T-helper 2 cell treated with Interferon-gamma antibody and Interleukin-4, amounts not matched to agents 5 μg/mL and 100 μg/mL, for 36 hours (primary cell): ENCODE measurements at places on chromosomes 3 and 15.

- H3K36me3 ChIP-seq: no peaks in the 10 kb centered on the region
- H3K27ac ChIP-seq: no peak overlapping the region
- H3K27me3 ChIP-seq: peaks cover 2% of the 10 kb centered on the region
- no peak for DNase-seq
Observed at GRCh38 chr3:52036829-52037228, 19.5 kb downstream of the DUSP7 start.

DNA sequence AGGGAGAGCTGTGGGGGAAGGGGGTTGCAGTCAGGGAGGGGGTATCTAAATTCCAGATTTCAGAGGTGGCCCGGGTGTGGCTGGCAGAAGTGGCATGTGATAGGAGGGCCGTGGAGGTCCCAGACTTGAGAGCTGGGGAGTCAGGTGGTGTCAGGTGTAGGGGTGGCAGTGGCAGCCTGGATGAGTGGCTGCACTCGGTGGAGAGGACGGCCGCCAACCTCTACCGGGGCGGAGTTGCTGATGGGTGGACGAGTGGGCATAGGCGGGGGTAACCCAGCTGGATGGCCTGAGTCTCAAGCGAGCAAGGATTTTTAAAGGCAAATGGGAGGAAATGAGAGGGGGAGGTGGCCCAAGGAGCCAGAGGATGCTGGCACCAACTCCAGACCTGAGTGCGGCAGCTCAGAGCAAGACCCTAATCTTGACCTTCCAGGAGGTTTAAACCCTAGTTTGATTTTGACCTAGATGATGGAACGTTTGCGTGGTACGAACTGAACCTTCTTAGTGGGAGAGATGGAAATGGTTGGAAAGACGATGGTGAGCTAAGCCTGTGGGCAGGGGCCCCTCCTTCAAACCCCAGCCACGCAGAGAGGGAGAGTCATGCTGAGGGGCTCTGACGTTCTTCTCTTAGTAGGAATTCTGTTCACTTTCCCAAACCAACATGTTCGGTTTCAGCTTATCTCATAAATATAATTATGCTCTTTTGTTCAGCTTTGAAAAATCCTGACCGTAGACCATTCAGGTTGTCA lies 8.0 kb downstream of the TRAK1 start:
- DNase-seq: no peak
- H3K36me3 ChIP-seq: peaks cover 5% of the 10 kb centered on the region
- no peaks in the 10 kb centered on the region for H3K27me3 ChIP-seq
- peaks cover 14% of the 10 kb centered on the region for H3K4me1 ChIP-seq

DNA sequence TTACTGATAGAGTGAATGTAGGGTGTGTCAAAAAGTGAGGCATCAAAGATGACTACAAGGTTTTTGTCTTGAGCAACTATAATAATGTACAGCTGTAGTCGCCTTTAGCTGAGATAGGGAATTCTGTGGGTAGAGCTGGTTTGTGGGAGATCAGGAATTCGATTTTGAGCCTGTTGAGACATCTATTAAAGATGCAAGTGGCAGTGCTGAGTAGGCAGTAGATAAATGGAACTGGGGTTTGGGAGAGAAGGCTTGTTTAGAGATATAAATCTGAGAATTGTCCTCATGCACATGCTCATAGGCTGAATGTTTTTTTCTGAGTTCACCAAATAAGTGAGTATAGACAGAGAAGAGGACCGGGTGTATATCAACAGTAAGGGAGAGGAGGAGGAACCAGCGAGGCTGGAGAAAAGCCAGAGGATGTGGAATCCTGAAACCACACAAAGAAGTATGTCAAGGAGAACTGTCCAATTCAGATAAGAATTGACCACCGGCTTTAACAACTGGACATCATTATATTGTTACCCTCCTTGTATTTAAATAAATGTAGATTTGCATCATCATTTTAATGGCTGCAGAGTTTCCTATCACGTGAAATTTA lies 146.0 kb upstream of the TNIK start:
- H3K27me3 ChIP-seq: peaks cover 13% of the 10 kb centered on the region
- H3K27ac ChIP-seq: no peak overlapping the region
- no peak for DNase-seq
- H3K4me1 ChIP-seq: no peaks in the 10 kb centered on the region

GRCh38 chr3:32160706-32161214 lies 54.3 kb downstream of the GPD1L start:
- no peak overlapping the region for H3K4me3 ChIP-seq
- H3K27ac ChIP-seq: no peak overlapping the region
- no peaks in the 10 kb centered on the region for H3K4me1 ChIP-seq
- H3K27me3 ChIP-seq: no peaks in the 10 kb centered on the region

DNA sequence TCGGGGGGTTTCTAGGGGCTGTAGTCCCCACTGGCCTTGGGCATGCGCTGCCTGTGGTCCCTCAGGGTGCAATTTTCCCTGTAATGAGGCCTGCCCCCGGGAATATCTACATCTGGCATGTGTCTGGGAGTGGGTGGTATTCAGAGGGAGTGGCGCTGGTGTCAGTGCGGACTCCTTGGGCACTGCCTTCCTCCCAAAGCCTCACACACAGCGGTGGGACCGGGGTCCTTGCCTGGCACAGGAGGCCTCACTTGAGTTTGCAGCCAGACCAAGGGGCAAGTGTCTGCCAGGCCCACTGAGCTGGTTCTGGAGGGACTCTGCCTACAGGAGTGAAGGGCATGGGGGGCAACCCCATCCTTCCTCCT lies 53.5 kb upstream of the PCSK6 start:
- H3K4me1 ChIP-seq: no peaks in the 10 kb centered on the region
- H3K4me3 ChIP-seq: no peak overlapping the region
- DNase-seq: no peak
- peaks cover 11% of the 10 kb centered on the region for H3K27me3 ChIP-seq
- H3K27ac ChIP-seq: no peak overlapping the region

DNA sequence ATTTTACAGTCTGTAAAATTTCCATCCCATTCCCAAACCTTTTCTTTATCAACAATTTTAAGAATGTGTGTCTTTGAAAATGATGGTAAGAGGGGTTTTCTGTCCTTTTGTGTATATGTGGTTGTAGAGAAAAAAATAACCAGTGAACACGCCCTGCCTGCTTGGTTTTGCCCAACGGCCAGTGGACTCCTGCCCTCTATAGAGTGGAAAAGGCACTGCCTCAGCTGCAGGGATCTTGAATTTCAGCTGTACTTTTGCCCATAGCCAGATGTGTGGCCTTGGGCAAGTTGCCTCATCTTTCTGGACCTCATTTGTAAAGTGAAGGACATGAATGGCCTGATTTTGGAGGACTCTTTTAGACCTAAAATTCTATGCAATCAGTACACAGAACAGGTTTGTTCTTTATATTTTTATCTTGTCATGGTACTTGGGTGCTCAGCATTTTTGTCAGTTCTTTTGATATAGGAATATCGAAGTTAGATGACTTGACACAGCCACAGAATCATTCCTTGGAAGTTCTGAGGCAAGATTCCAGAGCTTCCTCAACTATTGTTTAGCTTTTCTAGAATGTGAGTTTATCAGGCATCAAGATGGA lies 81.0 kb downstream of the CLDN11 start:
- no peak for DNase-seq
- no peaks in the 10 kb centered on the region for H3K36me3 ChIP-seq
- H3K27ac ChIP-seq: no peak overlapping the region
- peaks cover 15% of the 10 kb centered on the region for H3K27me3 ChIP-seq

DNA sequence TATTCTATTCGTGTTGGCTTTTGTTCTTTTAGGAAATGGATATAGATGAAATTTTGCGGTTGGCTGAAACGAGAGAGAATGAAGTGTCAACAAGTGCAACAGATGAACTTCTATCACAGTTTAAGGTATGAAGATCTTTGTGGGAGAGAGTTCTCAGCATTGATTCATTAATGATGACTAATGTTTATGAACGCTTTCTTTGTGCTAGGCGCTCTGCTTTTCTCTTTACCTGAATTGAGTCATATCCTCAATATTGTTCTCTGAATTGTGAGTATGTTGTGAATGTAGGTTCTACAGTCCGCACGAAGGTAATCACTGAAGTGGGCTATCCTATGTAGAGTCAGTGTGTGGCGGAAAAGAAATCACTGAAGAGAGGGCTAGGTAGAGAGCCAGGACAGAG lies 81.2 kb downstream of the CHD2 start:
- no peak for DNase-seq
- no peak overlapping the region for H3K27ac ChIP-seq
- peaks cover 50% of the 10 kb centered on the region for H3K36me3 ChIP-seq
- H3K4me3 ChIP-seq: no peak overlapping the region
- H3K4me1 ChIP-seq: peaks cover 7% of the 10 kb centered on the region

DNA sequence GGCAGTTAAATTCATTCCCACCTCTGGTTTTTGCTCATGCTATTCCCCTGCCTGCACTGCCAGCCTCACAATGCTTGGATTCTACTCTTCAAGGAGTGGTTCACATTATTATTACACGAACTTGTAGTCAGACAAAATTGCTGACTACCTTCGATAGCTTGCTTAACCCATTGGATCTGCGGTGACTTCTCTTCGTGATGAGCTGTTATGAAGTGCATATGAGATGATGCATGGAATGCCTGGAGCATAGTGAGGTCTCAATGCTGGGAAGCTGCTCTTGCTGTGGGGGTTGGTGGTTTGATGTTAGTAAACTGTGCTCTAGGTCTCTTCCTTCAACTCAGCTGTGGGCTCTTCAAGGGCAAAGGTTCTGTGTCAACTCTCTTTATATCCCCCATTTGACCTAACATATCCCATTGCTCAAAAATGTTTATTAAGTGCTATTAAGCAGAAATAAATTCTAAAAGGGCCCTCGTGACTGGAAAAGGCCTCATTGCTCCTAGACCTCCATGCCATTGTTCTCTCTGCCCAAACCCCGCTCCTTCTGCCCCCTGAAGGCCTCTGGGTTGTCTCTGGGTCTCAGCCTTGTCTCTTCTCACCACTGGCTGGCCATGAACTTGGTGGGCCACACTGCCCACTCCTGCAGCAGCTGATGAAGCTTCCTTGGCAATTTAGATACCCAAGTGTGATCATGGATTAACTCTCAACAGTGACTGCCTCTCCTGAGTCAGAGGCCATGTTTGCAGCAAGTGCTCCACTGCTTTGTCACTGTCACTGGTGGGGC lies 4.5 kb upstream of the SLCO2A1 start:
- no peak for DNase-seq
- H3K27ac ChIP-seq: no peak overlapping the region
- H3K4me1 ChIP-seq: peaks cover 2% of the 10 kb centered on the region
- H3K36me3 ChIP-seq: no peaks in the 10 kb centered on the region
- H3K27me3 ChIP-seq: peaks cover 26% of the 10 kb centered on the region

DNA sequence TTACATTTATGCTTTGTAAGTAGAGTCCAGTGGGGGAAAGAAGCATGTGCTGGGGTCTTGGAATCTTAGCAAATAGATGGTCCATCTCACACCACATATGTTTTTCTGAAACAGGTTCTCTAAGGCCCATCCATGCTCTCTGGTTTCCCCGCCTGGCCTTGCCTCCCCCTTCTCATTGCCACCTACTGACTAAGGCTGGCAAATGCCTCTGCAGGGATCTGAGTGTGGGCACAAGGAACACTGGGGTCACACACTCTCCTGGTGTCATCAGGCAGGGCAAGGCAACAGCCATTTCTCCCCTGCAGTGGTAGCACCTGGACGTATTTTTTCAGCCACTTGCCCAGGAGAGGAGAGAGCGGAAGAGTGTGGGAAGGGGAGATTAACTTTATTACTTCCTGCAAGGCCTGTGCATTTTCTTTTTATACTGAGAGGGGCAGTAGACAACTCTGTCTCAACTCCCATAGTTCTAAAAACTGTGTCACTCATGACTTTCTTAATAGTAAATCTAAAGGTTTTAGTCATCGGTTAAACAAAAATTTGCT lies 804.2 kb upstream of the NECTIN3 start:
- no peaks in the 10 kb centered on the region for H3K4me1 ChIP-seq
- no peak for DNase-seq
- H3K27me3 ChIP-seq: no peaks in the 10 kb centered on the region
- no peaks in the 10 kb centered on the region for H3K36me3 ChIP-seq
- no peak overlapping the region for H3K4me3 ChIP-seq

DNA sequence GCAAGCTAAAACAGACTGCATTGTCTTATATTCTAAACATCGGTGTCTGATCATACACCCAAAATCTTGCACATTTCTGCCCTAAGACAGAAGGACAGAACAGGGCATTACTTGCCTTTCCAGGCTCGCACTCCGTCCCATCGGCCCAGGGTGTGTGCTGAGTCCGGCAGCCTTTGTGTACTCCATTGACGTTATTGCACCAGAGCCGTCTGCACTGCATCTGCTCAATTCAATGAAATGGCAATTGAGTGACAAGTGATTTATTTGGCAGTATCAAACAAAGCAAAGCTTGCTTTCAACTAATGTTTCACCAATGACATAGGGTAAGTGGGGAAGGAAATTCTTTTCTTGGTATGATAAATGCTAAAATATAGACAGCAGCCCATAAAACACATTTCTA lies 40.0 kb downstream of the ADAMTS9 start:
- no peaks in the 10 kb centered on the region for H3K27me3 ChIP-seq
- no peak overlapping the region for H3K27ac ChIP-seq
- DNase-seq: no peak
- H3K36me3 ChIP-seq: no peaks in the 10 kb centered on the region
- H3K4me3 ChIP-seq: no peak overlapping the region

DNA sequence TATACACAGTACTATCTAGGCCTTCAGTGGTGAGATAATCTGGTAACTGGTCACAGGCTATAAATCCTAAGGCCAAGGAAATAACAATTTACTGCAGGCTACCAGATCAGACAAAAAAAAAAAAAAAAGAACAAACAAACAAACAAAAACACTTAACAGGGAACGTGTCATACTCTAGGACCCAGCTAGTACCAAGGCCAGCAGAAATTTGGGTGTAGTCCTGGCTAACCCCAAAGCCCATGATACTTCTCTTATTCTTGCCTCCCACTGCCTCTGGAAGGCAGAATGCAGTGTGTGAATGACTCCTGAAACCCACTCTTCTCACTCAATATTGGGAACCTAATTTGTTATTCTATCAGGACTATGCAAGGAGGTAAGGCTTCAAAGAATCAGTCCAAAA lies 53.7 kb upstream of the ST3GAL6 start:
- no peaks in the 10 kb centered on the region for H3K36me3 ChIP-seq
- no peak overlapping the region for H3K4me3 ChIP-seq
- DNase-seq: no peak
- no peak overlapping the region for H3K27ac ChIP-seq

- no peaks in the 10 kb centered on the region for H3K36me3 ChIP-seq
- H3K4me1 ChIP-seq: no peaks in the 10 kb centered on the region
- H3K27me3 ChIP-seq: peaks cover 29% of the 10 kb centered on the region
- no peak for DNase-seq
Observed at GRCh38 chr15:82062479-82063454, 16.9 kb upstream of the MEX3B start.

- H3K36me3 ChIP-seq: no peaks in the 10 kb centered on the region
- H3K27ac ChIP-seq: no peak overlapping the region
- no peak overlapping the region for H3K4me3 ChIP-seq
- H3K4me1 ChIP-seq: no peaks in the 10 kb centered on the region
- DNase-seq: no peak
- H3K27me3 ChIP-seq: peaks cover 43% of the 10 kb centered on the region
Observed at GRCh38 chr3:50532062-50532705, 28.8 kb upstream of the CACNA2D2 start.

DNA sequence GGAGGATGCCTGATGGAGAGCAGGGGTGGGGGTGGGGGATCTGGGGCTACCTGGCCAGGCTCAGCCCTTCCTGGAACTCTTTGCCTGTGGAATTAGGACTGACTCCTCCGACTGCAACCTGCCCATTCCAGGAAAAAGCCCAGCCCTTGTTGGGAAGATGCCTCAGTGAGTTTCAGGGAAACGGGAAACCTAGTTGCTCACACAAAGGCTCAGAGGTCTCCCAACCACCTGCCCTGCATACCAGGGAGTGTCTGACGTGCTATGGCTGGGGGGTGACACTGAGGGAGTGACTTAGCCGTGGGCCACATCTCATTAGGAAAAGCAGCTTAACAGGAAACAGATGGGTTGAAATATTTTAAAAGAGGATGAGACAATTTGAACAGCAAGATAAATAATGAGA lies 27.9 kb downstream of the CYP8B1 start:
- peaks cover 12% of the 10 kb centered on the region for H3K4me1 ChIP-seq
- DNase-seq: no peak
- H3K27me3 ChIP-seq: peaks cover 4% of the 10 kb centered on the region
